ENCODE measurements at places on chromosomes 5 and 9. TPM values are rescaled to one million over a fixed set of nuclear protein-coding genes. Genes with fewer than 3 reads are reported as not detected.

DNA sequence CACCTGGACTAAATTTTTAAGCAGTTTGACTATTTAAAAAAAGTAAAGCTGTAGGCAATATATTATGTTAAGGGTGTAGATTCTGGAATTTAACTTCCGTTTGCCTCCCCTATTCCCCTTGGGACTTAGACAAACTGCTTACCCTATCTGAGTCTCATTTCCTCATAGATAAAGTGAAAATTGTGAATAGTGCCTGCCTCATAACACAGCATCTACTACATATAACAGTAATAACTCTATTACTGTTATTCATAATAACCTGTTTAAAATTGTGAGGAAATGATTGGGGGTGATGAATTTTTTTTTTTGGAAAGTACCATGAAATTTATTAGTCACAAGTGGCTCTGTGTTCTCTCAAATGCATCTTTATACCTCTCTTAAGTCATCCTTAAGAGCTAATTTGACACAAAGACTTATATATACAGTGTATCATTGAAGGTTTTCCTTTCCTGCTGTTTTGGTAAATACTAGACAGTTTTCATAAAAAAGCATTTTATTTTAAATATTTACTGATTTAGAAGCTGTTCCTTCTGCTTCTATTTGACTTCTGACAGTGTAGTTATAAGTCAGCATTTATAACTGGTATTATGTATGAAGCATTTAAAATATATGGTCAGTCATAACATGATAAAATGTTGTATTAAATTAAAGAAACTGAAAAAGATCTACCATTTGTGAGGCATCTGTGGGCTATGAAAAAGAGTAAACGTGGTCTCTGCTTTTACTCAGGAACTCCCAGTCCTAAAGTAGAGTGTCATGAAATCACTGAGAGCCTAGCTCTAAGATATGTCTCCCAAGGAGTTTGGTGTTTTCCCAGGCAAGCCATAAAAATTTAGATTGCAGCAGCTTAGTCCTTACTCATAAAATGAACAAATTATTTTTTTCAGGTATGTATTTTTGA, 46.4 kb downstream of the MCCC2 start:
- DNase-seq = no peak

DNA sequence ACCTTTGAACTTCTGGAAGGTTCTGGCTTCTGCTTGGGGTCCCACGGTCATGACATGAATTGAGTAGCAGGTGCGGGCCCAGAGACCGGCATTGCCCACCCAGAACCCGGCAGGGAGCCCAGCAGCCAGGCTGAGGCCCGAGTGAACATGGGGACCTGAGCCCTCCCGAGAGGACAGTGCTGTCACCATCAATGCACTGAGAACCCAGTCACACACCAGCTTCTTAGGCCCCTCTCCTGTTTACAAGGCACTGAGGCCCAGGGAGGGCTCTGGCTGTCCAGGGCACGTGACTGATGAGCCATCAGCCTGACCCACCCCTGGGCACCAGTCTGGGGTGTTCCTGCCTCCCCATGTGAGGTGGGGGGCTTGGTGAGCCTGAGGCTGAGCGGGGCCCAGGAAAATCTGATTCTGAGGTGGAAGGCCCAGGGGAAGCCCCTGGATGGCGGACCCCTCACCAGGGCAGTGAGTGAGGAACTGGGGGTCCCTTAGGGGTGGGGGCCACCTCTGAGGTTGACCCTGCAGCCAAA, 60.3 kb upstream of the RNU6ATAC start:
- no peak for DNase-seq

- no peak for DNase-seq
Observed at GRCh38 chr5:72837524-72838096, 21.1 kb downstream of the TNPO1 start.

- DNase-seq = no peak
Observed at GRCh38 chr5:65727491-65728156, 5.6 kb downstream of the NLN start.

GRCh38 chr5:172421020-172421419, 33.3 kb downstream of the SH3PXD2B start:
- no peak for DNase-seq

- DNase-seq = no peak
Observed at GRCh38 chr5:40376566-40376965, 303.1 kb upstream of the PTGER4 start.

DNA sequence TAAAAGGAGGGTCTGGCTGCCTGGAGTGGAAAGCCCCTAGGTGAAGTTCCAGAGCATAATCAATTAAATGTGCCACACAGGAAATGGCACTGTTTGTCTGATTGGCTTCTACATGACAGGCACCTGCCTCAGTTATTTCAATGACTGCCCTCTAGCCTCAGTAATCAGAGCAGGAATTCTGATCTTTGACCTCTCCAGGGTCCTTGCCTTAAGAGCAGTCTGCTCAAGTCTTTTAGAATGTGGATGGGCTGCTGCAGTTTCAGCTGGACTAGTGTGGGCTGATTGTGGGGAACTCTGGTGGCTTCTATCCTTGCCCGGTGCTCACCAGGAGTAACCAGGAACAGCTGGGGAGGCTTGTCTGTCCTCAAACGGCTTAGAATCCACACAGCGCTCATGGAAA, 98.9 kb downstream of the LIX1 start:
- no peak for DNase-seq

GRCh38 chr9:99998866-99999265, 92.4 kb downstream of the STX17 start:
- no peak for DNase-seq

DNA sequence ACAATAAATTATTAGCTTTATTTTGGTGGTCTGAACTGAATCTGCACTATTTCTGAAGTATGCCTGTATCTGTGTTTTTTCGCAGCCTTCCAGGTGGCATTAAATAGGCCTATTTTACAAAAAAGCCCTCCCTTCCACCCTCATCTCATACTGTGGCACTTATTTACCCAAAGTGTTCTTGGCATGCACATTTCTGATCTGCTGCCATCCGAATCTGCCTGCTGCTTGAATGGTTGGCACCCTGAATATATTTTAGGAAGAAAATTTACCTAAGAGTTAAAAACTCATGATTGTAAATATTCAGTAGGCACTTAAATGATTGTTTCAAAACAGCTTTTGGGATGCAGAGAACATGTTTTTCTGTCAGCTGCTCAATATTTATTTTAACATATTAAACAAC, 150.1 kb downstream of the SLC28A3 start:
- no peak for DNase-seq

- DNase-seq = no peak
Observed at GRCh38 chr9:37650873-37651768, at the start of gene FRMPD1. Gene FRMPD1, plus strand, starts transcription at chr9:37650954. Its CDS starts 41,688 bp downstream, at chr9:37692642.

DNA sequence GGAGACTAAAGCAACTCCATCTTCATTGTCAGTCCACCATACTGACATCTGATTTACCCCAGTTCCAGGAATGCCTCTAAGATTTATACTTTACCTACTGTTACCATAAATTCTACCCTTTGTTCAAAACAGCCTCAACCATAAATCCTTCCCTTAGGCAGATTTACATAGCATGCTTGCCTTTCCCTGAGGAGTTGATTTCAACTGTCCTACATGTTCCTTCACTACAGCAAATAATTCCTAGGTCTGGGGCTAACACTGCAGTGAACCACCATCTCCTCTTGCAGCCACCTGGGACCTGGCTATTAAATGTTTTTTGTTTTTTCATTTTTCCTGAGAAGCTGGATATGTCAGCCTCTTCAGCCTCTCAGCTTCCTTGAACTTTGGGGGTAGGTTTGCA, 166.9 kb upstream of the PDE4D start:
- DNase-seq = no peak

GRCh38 chr9:4569101-4569500, 78.8 kb downstream of the SLC1A1 start:
- no peak for DNase-seq

- DNase-seq = no peak
Observed at GRCh38 chr9:125758986-125759763, 12.0 kb downstream of the PBX3 start.

GRCh38 chr5:74342182-74342581, 298.3 kb downstream of the ENC1 start:
- no peak for DNase-seq

- DNase-seq = no peak
Observed at GRCh38 chr5:149630337-149630736, 49.0 kb downstream of the ARHGEF37 start.

- no peak for DNase-seq
Observed at GRCh38 chr9:108283696-108284095, 572.1 kb downstream of the ACTL7B start.

- no peak for DNase-seq
Observed at GRCh38 chr5:160108124-160108523, 11.1 kb downstream of the PWWP2A start.

GRCh38 chr5:52867809-52868208, 80.1 kb downstream of the ITGA1 start:
- no peak for DNase-seq

DNA sequence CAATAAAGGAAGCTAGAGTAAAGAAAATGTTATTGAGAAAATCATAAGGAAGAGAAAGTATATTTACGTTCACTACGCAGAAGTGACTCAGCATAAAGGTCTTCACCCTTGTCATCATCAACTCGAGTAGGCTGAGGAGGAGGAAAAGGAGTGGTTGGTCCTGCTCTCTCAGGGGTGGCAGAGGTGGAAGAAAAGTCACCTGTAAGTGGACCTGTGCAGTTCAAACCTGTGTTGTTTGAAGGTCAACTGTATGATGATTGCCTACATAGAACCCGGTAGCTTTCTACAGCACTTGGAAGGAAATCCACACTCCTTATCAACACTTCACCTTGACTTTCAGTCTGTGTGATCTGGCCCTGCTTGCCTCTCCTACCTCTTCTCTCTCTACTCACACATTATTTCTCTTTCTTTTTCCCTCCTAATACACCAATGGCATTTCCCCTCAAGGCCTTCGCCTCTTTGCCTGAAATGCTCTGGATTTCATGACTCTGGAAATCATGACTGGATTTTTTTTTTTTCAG, 109.3 kb upstream of the CPEB4 start:
- no peak for DNase-seq

- DNase-seq = no peak
Observed at GRCh38 chr5:77012601-77013000, 17.6 kb upstream of the AGGF1 start.

GRCh38 chr9:98134702-98135557, 15.9 kb upstream of the TRIM14 start:
- DNase-seq = peak; percentile 82

- DNase-seq = no peak
Observed at GRCh38 chr9:137772281-137772873, 105.2 kb upstream of the CACNA1B start.

Gene NPR3
- 43.3 TPM for total RNA-seq

Gene GPR151
- not detected for total RNA-seq

Gene C9orf57
- not detected for total RNA-seq

Gene ROPN1L
- 0.93 TPM for total RNA-seq

Gene CAVIN4
- total RNA-seq = 0.26 TPM

Gene TNFAIP8
- 29.6 TPM for total RNA-seq

Gene TEK
- total RNA-seq = 16.3 TPM

Gene RORB
- 0.06 TPM for total RNA-seq

Gene GARIN3
- total RNA-seq = not detected
